ENCODE measurements at places on chromosomes 6 and 20.
A peak's percentile ranks its signal among the peaks of the same experiment; 100 is the strongest.

DNA sequence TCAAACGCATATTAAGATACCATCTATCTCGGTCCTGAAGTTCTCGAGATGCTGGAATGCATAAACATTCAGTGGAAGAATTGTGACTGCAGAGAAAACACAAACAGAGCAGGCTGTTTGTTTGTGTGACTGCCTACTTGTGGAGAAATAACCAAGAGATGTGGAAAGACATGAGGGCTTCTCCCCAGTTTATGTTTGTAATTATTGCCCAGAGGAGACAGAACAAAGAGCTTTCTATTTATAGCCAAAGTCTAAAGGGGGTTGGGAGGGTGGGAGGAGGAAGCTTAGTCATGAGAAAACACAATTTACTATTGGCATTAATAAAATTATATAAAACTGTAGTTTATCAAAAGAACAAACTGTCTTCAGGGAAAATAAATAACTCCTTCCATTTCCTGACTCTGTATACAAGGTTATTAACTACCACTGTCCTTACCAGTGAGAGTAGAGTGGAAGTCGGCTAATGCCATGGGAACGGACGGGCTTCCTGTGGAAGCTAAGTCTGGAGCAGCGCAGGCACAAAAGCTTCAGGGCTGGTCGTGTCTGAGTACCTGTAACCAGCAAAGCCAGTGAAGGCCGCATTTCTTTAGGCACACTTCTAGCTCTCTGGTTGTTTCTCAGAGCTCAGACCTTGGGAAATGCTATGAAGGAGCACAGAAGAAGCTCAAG lies 200.2 kb upstream of the SUPT3H start:
- peak; percentile 38 for DNase-seq

GRCh38 chr6:162315291-162315690 lies 412.3 kb downstream of the PRKN start:
- no peak for DNase-seq

GRCh38 chr6:44226368-44227147 lies 3.2 kb downstream of the SLC29A1 start:
- DNase-seq = no peak

GRCh38 chr20:62133051-62133845 lies 9.9 kb downstream of the PSMA7 start:
- DNase-seq = no peak

DNA sequence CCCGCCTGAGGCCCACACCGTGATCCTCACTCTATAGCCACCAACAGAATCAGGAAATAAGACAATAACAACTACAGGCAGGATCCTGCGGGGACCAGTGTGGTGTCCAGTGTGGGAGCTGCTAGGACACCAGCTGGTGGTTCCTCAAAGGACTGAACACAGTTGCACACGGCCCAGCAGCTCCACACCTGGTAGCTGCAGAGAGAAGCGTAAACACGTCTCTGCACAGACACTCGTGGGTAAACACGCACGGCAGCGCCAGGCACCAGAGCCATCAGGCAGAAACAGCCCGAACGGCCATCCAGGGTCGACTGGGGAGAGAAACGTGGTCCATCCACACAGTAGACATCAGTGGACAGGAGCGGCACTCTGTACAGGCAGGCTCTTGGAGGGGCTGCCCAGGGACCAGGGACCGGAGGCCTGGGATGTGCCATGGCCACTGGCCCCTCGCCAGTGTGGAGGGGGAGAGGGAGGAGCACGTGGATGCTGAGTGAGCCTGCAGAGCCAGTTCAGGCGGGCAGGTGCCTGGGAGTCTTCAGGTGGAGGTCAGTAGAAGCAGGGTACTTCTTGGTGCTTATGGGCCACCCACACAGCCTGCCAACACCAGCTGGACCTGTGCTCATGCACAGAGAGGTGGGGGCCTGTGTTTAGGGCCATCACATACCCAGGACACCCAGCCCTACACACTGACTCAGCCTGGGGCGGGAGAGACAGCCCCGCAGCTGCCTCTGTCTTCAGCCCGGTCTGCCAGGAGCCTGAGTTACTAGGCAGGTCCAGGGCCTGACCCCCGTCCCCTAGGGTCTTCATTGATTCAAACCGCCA lies 7.4 kb upstream of the LAMA5 start:
- DNase-seq = no peak

- DNase-seq = peak; percentile 25
Measured at GRCh38 chr6:83536034-83536646, 23.8 kb downstream of the PRSS35 start.
